Right lobe of liver (tissue), 6 donors: ENCODE measurements at places on chromosomes 4 and X.

DNA sequence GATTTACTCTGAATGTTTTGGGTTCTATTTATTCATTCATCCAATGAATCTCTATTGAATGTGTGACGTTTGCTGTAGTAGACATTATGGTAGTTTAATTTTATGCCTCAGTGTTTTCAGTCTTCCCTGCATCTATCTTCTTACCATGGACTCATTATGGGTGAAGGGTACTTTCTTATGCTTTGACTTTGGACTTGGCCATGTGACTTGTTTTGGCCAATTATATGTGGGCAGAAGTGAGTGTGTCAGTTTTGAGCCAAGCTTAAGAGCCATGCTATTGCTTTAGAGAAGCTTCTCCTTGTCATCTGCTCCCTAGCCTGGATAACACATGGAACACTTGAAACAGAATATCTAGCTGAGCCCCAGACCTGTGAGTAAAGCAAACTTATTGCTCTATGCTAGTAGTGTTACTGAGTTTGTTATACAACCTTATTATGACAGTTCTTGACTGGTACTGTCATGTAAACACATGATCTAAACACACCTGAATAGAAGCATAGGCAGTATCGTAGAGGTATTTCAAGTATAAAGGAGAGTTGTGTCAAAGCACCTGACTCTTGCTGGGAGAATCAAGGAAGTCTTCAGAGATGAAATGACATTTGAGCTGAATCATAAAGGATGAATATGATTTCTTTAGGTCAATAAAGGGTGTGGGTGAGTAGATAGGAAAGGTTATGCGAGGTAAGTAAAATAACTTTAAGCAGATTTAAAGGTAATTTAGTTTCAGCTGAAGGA lies 128.4 kb downstream of the NAA11 start:
- H3K36me3 ChIP-seq, result no peaks in the 10 kb centered on the region
- no peak for DNase-seq
- no peaks in the 10 kb centered on the region for H3K27me3 ChIP-seq

DNA sequence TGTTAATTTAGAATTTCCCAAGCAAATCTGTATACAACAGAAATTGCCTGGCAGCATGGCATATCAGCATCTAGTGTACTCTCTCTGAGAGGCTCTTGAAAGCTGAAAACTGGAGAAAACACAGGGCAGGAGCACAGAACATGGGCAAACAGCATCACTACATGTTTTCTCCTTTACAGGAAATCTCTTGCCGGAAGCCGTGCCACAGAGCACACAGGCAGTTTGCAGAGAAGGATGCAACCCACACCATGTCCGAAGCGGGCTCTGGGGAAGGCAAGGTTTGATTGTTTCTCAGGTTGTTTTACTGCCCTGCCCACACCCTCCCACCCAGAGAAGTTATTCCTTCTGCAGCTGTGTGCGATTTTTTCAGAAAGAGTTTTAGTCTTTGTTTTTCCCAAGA lies 41.1 kb upstream of the FAM9C start:
- H3K4me1 ChIP-seq, result no peaks in the 10 kb centered on the region
- H3K36me3 ChIP-seq, result no peaks in the 10 kb centered on the region
- no peak for DNase-seq

GRCh38 chr4:109592367-109592766 lies 32.3 kb downstream of the MCUB start:
- H3K27ac ChIP-seq, result no peak overlapping the region
- H3K4me1 ChIP-seq, result no peaks in the 10 kb centered on the region
- no peaks in the 10 kb centered on the region for H3K27me3 ChIP-seq
- no peaks in the 10 kb centered on the region for H3K36me3 ChIP-seq

DNA sequence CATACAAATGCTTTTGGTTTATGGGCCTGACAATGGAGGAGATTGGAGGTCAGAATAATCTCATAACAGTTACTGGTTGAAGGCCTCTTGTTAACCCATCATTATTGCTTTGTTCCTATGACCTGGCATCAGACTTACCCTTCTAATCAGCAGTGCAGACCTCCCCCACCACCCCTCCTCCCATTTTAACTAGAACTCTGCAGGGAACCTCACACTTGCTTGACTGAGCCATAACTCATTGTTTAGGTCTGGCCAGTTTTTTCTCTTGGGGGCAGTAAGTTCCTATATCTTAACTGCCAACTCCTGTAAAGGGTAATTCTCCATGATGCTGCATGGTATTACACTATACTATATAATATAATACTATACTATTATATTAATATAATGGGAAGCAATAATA lies 609.3 kb downstream of the IL1RAPL1 start:
- no peaks in the 10 kb centered on the region for H3K4me1 ChIP-seq
- H3K27ac ChIP-seq, result no peak overlapping the region
- no peak for DNase-seq
- no peak overlapping the region for H3K4me3 ChIP-seq
- no peaks in the 10 kb centered on the region for H3K36me3 ChIP-seq

DNA sequence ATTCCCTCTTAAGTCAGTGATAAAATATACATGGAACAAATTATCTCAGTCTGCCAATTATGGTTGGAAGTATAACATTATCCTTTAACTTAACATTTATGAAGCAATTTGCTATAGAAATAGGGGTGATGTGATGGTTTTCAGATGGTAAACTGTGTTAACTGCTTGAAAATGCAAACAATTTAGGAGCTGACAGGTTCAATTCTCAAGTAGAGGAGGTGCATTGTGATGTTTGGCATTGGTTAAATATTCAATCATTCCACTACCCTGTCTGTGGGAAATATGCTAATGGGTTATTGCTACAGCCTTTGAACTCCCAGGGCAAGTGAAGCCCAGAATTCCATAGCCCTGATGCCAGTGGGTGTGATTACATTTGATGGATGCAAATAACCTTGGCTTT lies 243.4 kb upstream of the GK2 start:
- no peaks in the 10 kb centered on the region for H3K27me3 ChIP-seq
- H3K27ac ChIP-seq, result no peak overlapping the region
- no peaks in the 10 kb centered on the region for H3K36me3 ChIP-seq

GRCh38 chrX:68440940-68441339 lies 7.6 kb upstream of the OPHN1 start:
- H3K27ac ChIP-seq, result no peak overlapping the region
- no peaks in the 10 kb centered on the region for H3K27me3 ChIP-seq
- H3K4me1 ChIP-seq, result no peaks in the 10 kb centered on the region
- peak; percentile 76 for DNase-seq
- no peak overlapping the region for H3K4me3 ChIP-seq
